ENCODE measurements at places on chromosomes 1 and 21.

GRCh38 chr1:88774151-88774556, 90.1 kb downstream of the PKN2 start:
- no peak overlapping the region for H3K4me3 ChIP-seq
- H3K27me3 ChIP-seq: no peaks in the 10 kb centered on the region
- peak overlapping the region; percentile 87 for H3K27ac ChIP-seq
- no peak for DNase-seq
- H3K36me3 ChIP-seq: peaks cover 6% of the 10 kb centered on the region

- peaks cover 5% of the 10 kb centered on the region for H3K36me3 ChIP-seq
- H3K4me1 ChIP-seq: no peaks in the 10 kb centered on the region
- no peak for DNase-seq
- no peaks in the 10 kb centered on the region for H3K27me3 ChIP-seq
Observed at GRCh38 chr1:161779393-161779792, 13.3 kb downstream of the ATF6 start.

DNA sequence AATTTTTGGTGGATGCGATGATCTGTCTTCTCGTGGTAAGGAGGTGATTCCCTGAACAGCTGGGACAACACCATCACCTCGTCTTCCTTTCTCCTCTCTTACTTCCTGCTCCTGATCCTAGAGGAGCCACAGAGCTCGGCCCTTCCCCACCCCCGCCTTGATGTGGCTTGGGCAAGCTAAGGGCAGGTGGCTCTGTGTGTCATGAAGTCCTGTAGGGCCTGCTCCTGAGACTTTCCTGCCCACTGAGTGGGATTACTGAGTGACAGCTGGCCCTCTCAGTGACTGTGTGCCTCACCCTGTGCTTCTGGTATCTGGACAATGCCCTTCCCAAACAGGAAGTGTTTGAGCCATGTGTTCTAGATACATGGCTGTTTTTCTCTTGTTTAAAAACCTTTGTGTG, 153.0 kb downstream of the KCNJ6 start:
- no peaks in the 10 kb centered on the region for H3K27me3 ChIP-seq
- peaks cover 34% of the 10 kb centered on the region for H3K4me1 ChIP-seq
- DNase-seq: no peak
- H3K27ac ChIP-seq: no peak overlapping the region

DNA sequence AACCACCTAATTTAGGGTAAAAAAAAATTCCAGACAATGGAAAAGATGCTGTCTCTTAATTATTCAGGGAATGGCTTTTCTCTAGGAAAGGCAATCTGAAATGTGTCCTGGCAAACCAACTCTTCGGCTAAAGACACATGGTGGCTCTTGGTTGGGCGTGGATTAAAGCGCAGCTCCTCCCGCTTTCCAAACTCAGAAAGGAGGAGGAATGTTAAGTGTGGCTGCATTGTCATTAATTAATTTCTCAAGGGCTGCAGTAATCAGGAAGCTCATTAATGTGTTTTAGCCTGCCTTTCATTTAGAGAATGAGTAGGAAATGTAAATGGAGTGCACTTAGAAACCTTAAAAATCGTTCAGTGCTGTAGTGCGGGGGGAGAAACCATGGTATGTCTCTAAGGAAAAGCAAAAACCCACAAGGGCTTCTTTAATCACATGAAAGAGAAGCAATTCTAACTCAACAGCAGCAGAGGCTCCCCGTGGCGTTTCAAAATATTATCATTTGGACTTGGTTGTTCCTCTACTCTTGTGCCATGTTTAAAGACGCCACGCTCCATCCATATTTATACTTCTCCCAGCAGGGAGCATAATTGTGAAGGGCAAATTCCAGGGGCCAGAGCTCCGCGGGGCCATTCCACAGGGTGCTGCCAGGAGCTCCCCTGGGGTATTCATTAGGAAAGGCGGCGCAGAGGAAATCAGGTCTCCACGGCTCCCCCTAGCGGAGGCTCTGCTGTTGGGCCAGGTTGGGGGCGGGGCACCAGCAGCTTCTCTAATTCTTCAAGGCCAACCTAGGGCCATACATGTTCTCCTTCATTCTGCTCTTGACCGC, 91.9 kb upstream of the SSX2IP start:
- no peaks in the 10 kb centered on the region for H3K27me3 ChIP-seq
- H3K4me3 ChIP-seq: no peak overlapping the region
- no peaks in the 10 kb centered on the region for H3K4me1 ChIP-seq

GRCh38 chr1:183241471-183241870, 55.4 kb downstream of the LAMC2 start:
- no peak overlapping the region for H3K4me3 ChIP-seq
- peak overlapping the region; percentile 64 for H3K27ac ChIP-seq
- peaks cover 25% of the 10 kb centered on the region for H3K36me3 ChIP-seq
- peaks cover 6% of the 10 kb centered on the region for H3K4me1 ChIP-seq
- DNase-seq: no peak

DNA sequence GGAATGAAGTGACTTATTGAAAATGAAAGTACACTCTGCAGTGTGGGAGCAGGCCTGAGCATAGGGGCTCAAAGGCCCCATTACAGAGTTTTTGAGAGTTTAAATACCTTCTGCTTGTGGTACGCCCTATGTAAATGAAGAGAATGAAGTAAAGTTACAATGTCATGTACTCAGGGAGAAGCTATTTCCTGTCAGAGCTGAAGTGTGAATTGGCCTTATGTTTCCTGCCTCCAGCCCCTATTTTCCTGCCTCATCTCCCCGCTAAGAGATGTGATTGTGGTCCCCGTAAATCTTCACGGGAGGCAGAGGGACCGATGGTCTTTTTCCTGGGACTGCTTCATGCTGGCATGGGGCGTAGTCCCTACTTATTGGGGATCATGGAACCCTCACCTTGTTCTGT, 2.5 kb upstream of the ZNF683 start:
- H3K4me1 ChIP-seq: peaks cover 14% of the 10 kb centered on the region
- H3K36me3 ChIP-seq: no peaks in the 10 kb centered on the region
- H3K4me3 ChIP-seq: no peak overlapping the region

GRCh38 chr1:65279070-65279779, 30.1 kb upstream of the DNAJC6 start:
- no peaks in the 10 kb centered on the region for H3K36me3 ChIP-seq
- no peaks in the 10 kb centered on the region for H3K4me1 ChIP-seq
- no peak for DNase-seq
- H3K4me3 ChIP-seq: no peak overlapping the region

GRCh38 chr21:45162115-45162514, 87.7 kb downstream of the ADARB1 start:
- H3K4me1 ChIP-seq: peaks cover 2% of the 10 kb centered on the region
- no peak overlapping the region for H3K4me3 ChIP-seq
- no peaks in the 10 kb centered on the region for H3K36me3 ChIP-seq
- H3K27me3 ChIP-seq: no peaks in the 10 kb centered on the region
- DNase-seq: no peak

DNA sequence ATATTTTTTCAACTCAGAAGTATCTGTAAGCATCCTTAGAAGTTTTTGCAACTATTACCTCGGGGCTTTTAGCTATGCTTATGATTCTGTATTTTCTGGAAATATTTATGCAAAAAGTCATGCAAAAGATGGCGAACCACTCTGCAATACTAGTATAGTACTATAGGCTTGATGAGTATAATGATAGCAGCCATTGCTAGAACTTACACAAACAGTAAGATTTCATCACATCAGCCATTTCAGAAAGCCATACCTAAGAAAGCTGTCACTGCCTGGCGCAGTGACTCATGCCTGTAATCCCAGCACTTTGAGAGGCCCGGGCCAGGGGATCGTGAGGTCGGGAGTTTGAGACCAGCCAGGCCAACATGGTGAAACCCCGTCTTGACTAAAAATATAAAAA, 227.1 kb downstream of the LRRC7 start:
- H3K4me3 ChIP-seq: no peak overlapping the region
- no peaks in the 10 kb centered on the region for H3K4me1 ChIP-seq
- DNase-seq: no peak
- H3K27me3 ChIP-seq: no peaks in the 10 kb centered on the region

- no peak for DNase-seq
- peaks cover 28% of the 10 kb centered on the region for H3K4me1 ChIP-seq
- H3K36me3 ChIP-seq: peaks cover 63% of the 10 kb centered on the region
- no peaks in the 10 kb centered on the region for H3K27me3 ChIP-seq
Observed at GRCh38 chr1:12511516-12512468, 106.2 kb downstream of the DHRS3 start.

GRCh38 chr1:230705289-230706019, 8.5 kb downstream of the AGT start:
- H3K27me3 ChIP-seq: no peaks in the 10 kb centered on the region
- H3K4me1 ChIP-seq: no peaks in the 10 kb centered on the region
- no peaks in the 10 kb centered on the region for H3K36me3 ChIP-seq
- no peak overlapping the region for H3K4me3 ChIP-seq
- no peak for DNase-seq

DNA sequence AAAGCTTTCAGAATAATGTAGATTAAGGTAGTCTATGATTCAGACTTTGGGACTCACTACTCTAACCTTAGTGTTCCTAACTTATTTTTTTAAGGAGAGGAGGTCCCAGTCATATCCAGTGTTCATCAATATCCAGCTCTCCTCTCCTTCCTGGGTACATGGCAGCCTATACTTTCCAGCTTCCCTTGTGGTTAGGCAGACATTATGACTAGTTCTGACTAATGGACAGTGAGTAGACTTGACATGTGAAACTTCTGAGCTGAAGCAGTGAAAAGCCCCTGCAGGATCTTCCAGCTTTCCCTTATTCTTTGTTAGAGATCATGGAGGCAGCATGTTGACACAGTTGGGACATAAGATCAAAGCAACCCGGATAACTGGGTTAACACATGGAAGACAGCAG, 144.2 kb downstream of the PTPRU start:
- H3K27ac ChIP-seq: no peak overlapping the region
- peaks cover 64% of the 10 kb centered on the region for H3K27me3 ChIP-seq
- no peak overlapping the region for H3K4me3 ChIP-seq
- no peaks in the 10 kb centered on the region for H3K36me3 ChIP-seq

- DNase-seq: no peak
- no peak overlapping the region for H3K4me3 ChIP-seq
- H3K27ac ChIP-seq: peak overlapping the region; percentile 5
- H3K36me3 ChIP-seq: no peaks in the 10 kb centered on the region
Observed at GRCh38 chr1:203763505-203763904, 1.5 kb upstream of the LAX1 start.

DNA sequence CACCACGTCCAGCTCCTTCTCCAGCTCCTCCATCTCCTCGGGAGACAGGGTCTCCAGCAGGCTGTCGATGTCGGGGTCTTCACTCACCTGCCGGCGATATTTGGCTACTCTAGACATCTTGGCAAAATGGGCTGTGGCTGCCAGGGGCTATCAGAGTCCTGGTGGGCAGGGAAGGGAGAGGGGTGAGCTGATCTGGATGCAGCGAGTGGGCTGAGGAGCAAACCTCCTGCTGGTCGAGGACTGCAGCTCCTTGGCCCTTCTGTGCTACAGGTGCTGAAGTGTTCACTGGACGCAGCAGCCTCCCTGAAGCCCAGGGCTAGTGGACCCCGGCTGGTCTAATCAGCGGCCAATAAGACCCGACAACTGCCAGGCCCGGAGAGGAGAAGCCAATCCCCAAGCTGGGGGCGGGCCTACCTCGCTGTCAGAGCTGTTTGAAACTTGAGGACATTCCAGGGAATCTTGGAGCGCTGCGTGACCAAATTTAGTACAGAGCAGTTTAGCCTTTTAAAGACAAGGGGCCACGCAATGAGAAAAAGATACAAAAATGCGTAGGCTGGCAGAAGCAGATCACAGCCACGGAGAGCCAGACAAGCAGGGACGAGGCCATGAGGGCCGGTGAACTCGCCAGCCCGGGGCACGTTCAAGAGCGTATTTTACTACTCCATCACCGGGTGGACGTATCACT, at the start of gene LMOD1:
TSS of gene LMOD1 (minus strand) at position 325 of the 685 bp plus-strand sequence. CDS start at position 117, 208 bp downstream.
- H3K27me3 ChIP-seq: no peaks in the 10 kb centered on the region
- peak within 1 kb of the TSS; percentile 83 for H3K27ac ChIP-seq
- H3K36me3 ChIP-seq: no peaks in the 10 kb centered on the region
- DNase-seq: no peak

- no peaks in the 10 kb centered on the region for H3K36me3 ChIP-seq
- H3K27ac ChIP-seq: no peak overlapping the region
- no peak for DNase-seq
- H3K4me3 ChIP-seq: no peak overlapping the region
Observed at GRCh38 chr1:190000365-190000872, 477.2 kb downstream of the BRINP3 start.
